Stimulated activated CD8-positive, alpha-beta memory T cell treated with anti-CD3 and anti-CD28 coated beads, Interleukin-4, amount 100 ng/mL, for 4 hours (primary cell): ENCODE measurements at places on chromosomes 16 and 17.

DNA sequence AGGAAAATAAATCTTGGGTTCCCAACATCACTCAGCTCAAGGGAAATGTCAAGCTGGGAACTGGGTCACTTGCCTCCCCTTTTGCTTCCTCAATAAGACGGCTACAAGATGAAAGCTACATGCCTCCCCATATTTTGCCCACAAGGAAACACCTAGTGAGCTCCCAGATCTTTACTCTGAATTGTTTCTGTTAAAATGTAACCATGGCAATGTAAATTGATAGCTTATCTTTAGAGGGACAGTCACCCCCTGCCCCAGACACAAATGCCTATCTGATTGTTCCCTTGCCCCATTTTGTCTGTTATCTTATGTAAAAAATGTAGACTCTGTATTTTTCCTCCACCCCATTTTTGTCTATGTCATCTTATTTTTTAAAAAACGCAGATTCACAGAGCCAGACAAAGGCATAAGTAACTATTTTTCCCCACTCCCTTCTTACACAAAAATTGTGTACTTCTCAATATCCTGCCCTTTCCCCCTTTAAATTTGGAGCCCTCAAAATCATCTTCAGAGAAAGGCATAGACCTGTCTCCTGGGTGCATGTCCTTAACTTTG lies 288.7 kb upstream of the ERCC4 start:
- no peak for DNase-seq

DNA sequence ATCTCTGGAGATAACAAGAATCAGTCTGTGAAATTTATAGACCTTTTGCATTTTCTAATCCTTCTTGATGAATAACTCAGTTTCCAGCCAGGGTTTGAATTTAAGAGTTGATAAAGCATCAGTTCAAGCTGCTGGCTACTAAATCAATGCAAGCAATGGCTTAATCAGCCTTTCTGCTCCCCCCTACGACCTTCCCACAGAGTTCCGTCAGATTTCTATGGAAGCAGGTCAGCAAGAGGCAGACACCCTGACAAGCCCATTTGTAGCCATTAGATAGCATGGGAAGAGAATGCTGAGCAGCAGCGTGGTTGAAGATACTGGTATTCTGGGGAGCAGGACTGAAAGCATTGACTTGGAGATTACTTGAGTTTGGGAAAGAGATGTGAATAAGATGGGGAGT lies 868.1 kb downstream of the KCNJ2 start:
- DNase-seq: no peak

GRCh38 chr17:146546-146945 lies 9.2 kb downstream of the SCGB1C2 start:
- no peak for DNase-seq

GRCh38 chr16:12547608-12547922 lies 256.1 kb downstream of the CPPED1 start:
- no peak for DNase-seq

DNA sequence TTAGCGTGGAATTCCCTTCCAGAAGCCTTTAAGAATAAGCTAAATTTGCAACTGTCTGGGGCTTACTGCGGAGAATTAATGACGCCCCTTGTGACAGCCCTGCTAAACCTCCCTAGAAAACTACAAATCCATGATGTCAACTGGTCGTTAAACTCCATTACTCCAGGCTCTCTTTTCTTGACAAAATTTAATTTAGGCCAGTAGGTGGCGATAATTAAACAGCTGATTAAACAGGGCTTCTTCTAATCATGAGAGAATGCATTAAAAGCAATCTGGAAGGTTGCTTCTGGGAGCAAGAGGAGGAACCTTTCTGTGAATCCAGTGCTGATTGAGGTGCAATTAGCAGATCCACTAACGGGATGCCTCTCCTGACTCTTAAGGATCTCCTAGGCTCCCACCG lies 8.1 kb upstream of the NLRP1 start:
- no peak for DNase-seq

- DNase-seq: no peak
Observed at GRCh38 chr17:16976725-16977550, 5.0 kb upstream of the TNFRSF13B start.

DNA sequence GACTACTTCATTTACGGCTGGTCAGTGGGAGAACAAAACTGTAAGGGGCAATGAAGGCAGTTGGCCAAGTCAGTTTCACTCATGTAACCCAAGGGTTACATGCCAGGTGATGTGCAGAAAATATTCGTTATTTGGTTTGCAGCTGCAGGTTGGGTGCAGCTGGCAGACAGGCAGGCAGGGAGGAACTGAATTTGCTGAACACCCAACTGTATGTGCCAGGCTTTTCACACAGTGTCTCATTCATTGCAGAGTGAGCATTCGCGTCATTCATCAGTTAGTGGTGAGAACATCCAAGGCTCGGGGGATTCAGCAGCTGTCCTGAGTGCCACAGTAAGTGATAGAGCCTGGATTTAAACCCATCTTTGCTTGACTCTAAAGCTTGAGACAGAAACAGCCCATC lies 59.7 kb downstream of the ABCC6 start:
- DNase-seq: no peak

DNA sequence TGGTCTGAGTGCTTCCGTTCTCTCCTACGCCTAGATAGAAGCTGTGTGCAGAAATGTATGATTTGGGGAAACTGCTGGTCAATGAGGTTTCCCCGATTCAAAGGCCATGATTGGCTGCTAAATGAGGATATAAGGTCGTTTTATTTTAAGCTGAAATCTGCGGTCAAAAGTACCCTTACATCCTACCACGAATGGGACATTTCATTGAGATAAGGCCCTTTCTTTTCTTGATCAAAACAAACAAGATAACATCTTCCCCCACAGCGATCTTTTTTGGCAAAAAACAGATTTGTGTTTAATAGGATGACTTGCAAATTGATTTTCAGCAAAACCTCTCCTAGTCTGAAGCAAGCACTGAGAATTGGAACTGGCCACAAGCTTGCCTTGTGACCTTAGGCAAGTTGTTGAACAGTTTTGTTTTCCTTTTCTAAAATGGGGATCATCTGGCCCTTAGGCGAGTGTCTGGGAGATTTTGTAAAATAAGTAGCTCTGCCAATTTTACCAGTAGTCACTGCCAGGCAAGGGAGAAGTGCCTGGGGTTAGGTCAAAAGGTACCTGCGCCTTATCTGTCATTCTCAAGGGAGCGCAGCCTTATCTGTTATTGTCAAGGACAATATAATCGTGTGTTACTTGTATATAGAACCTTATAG lies 635 bp downstream of the SCPEP1 start:
- no peak for DNase-seq

- DNase-seq: no peak
Observed at GRCh38 chr17:29146369-29146972, 33.7 kb downstream of the MYO18A start.

- DNase-seq: no peak
Observed at GRCh38 chr16:27334192-27334764, 20.5 kb downstream of the IL4R start.

- no peak for DNase-seq
Observed at GRCh38 chr16:85334718-85335583, 222.7 kb upstream of the CIBAR2 start.

- DNase-seq: no peak
Observed at GRCh38 chr16:49640581-49640980, 215.3 kb downstream of the ZNF423 start.

- DNase-seq: no peak
Observed at GRCh38 chr16:30335598-30336474, 19.3 kb downstream of the CD2BP2 start.

DNA sequence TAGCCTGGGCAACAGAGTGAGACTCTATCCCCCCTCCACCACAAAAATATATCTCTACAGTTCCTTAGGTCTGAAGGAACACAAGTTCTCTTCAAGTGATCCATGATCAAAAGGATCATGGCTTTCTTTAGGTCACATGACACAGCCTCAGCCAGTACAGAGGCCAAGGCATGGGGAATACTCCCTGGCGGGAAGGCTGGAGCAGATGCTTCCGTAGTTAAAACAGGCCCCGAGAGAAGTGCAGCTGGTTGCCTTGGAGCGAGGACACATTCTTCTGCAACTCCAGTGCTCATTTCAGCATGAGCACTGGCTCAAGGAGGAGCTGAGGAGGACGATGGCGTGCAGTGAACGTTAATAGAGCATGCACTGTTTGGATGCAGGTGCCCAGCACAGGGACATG lies 13.5 kb downstream of the CDIP1 start:
- no peak for DNase-seq

- peak; percentile 92 for DNase-seq
Observed at GRCh38 chr17:18183334-18184142, at the start of gene ALKBH5. ALKBH5 (plus strand) TSS chr17:18183828; CDS start chr17:18184244, 416 bp downstream.

DNA sequence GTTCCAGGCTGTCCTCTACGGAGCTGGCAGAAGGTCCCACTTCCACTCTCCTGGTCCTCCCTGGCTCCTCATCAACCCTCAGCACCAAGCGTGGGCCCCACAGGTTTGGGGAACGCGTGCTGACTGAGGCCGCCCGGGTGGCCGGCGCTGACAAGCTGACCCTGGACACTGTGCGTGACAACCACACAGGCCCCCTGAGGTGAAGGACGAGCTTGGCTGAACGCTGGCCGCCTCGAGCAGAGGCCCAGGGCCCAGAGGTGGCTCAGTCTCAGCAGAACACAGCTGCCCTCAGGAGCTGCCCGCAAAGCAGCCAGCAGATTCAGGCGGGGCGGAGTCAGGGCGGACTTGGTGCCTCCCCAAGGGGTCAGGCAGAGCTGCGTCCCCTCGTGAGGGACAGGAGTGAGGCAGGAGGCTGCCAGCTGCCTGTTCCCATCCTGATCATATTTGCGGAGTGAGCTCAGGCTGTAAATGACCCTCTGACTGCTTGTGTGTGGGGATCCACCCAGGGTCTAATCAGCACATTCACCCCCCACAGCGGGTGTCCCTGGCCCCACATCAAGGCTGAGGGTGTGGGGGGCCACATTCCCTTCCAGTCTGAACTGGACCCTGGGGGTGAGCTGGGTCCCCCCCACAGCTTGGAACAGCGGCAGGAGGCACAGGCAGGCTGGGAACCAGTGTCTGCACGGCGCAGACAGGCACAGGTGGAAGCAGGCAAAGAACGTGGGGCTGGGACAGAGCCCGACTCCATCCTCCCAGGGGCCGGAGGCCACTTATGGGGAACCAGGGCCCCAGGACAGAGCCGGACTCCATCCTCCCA lies 105.1 kb upstream of the METRNL start:
- no peak for DNase-seq

DNA sequence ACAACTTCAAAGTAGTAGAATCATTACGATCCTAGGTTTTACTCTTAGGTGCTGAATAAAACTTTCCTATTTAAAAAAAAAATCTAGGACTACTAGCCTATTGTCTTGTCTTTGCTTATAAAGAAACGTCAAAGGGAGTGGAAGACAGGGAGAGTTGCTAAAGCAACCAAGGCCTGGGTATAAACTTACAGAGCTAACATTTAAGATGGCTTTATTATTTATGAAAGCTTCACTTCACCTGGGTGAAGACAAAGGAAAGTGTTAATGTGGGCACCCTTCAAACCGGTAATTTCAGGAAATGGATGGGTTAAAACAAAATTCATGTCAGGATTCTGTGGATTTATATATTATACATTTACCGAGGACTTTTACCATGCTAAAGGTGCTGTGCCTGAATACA lies 2.5 kb downstream of the DUSP14 start:
- DNase-seq: no peak

GRCh38 chr16:3835089-3835602 lies 45.4 kb downstream of the CREBBP start:
- no peak for DNase-seq

DNA sequence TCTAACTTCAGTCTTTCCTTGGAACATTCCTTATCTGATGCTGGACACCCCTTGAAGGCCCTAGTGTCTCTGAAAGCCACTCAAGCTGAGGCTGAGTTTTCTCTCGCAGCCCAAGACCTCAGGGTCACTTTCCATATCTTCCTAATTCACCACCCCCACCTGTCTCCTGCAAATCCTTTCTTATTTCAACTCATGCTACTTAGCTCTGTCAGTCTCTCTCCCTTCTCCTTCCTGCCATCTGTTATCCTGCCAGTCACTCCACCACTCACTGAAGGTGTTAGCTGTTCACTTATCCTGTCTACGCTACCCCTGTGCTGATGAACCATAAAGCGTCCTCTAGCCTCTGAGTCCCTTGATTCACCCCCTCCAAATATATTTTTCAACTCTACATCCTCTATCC lies 143.9 kb upstream of the SHISA6 start:
- no peak for DNase-seq

DNA sequence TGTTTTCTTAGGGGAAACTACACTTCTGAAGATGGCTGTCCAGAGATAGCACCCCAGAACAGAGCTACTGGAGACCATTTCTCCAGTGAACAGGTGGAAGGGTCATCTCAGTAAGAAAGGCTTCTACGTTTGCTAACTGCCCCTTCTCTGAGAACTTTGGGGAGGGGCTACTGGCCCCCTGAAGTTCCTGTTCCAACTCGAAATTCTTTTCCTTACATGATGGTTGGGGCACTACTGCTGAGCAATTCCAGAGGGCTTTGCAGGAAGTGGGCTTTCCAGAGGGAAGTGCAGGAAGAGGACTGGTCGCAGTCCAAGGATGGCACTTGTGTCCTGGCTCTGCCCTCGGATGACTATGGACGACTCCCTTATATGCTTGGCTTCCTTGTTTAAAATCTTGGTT lies 31.2 kb downstream of the TOM1L2 start:
- DNase-seq: no peak

DNA sequence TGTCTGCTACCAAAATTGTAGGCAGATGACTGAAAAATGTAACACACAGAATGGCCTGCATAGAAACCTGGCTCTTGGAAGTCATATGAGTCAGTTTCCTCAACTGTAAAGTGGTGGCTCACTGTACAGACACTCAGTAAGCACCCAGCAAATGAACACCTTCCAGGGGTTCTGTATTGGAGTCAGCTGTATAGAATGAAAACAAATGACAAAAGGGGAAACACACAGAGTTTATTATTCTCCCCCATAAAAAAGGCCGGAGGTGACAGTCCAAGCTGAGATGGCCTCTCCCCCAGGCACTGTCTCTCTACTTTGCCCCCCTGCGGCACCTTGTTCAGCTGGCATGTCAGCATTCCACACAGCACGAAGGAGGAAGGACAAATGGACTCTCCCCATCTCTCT lies 6.2 kb upstream of the MEOX1 start:
- no peak for DNase-seq

DNA sequence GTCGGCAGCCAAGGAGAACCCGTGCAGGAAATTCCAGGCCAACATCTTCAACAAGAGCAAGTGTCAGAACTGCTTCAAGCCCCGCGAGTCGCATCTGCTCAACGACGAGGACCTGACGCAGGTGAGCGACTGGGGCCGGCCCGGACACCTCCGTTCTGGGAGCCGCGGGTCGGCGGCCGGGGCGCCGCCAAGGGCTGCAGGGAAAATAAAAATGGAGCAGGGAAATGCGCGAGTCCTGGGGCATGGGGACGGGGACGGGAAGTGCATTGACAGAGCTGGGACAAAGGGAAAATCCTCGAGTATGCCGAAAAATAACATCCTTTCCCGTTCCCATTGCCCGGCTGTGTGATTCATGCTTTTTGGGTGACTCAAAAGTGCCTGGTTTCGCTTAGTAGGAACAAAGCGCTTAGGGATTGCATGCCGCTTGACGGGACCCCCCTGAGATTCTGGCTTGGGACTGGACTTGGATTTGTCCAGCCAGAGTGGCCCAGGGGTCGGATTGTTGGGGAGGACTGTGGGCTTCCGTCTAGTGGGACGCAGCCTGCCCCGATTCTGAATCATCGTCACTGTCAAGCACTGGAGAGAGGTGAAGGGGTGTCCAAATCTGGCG lies 699 bp downstream of the MPRIP start:
- DNase-seq: no peak
